ENCODE measurements at places on chromosomes 1 and 21. TPM values are rescaled to one million over a fixed set of nuclear protein-coding genes. Genes with fewer than 3 reads are reported as not detected.

CD101 gene
- total RNA-seq, result 0.97 TPM

KLF17 gene
- total RNA-seq, result not detected

FCRL5 gene
- not detected for total RNA-seq

ESPN gene
- 2.2 TPM for total RNA-seq

S100A8 gene
- total RNA-seq, result not detected

TSPAN2 gene
- total RNA-seq, result 5.0 TPM

S100A16 gene
- 701 TPM for total RNA-seq

DIO1 gene
- not detected for total RNA-seq

HSD3B2 gene
- total RNA-seq, result not detected

CNR2 gene
- not detected for total RNA-seq

LCE1A gene
- total RNA-seq, result not detected

CSF3R gene
- total RNA-seq, result not detected

USH2A gene
- not detected for total RNA-seq

AMPD1 gene
- not detected for total RNA-seq

FMO1 gene
- total RNA-seq, result not detected

RO60 gene
- 60.3 TPM for total RNA-seq

AGT gene
- total RNA-seq, result not detected

EDARADD gene
- total RNA-seq, result not detected

B3GALNT2 gene
- 30.0 TPM for total RNA-seq

SPRR2G gene
- total RNA-seq, result not detected

FMOD gene
- 0.11 TPM for total RNA-seq

IGSF9 gene
- total RNA-seq, result 0.16 TPM

RNF186 gene
- total RNA-seq, result not detected

OXCT2 gene
- total RNA-seq, result 0.60 TPM
